ENCODE measurements at places on chromosomes 2 and 18.

GRCh38 chr2:24861500-24861899, 58.5 kb downstream of the ADCY3 start:
- DNase-seq, result no peak

GRCh38 chr2:175180701-175181103, 808 bp downstream of the ATP5MC3 start:
- peak; percentile 25 for DNase-seq

GRCh38 chr2:905091-905832, 45.4 kb upstream of the SNTG2 start:
- DNase-seq, result no peak

- DNase-seq, result no peak
Measured at GRCh38 chr2:236743039-236743920, 173.7 kb downstream of the ACKR3 start.

- DNase-seq, result no peak
Measured at GRCh38 chr18:10169064-10169562, 255.3 kb downstream of the VAPA start.

- no peak for DNase-seq
Measured at GRCh38 chr2:133518700-133519344, 49.4 kb downstream of the NCKAP5 start.

DNA sequence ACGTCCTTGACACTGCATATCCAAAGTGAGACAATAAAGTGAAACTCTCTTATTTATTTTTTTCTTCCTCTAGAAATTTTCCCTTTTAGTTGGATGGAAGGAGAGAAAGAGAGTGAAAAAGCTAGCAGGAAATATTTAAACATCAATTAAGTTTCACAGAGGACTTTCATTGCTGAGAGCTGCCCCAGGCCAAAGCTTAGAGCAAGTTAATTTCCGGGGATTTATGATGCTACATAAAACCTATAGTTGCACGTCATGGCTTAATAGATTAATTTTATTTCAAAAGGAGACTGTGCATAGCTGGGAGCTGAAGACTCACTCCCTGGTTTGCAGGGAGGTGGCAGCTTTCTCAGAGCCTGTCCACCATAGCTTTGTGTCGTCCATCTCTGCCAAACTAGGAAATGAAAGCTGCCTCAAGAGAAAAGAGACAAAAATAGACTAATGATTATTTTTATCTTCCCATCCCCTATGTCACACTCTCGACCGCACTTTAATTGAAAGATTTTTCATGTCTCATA, 323.3 kb upstream of the RAB6C start:
- no peak for DNase-seq

GRCh38 chr2:153461453-153461852, 17.1 kb downstream of the RPRM start:
- DNase-seq, result no peak

GRCh38 chr2:159904127-159904958, 106.3 kb upstream of the CD302 start:
- peak; percentile 48 for DNase-seq

DNA sequence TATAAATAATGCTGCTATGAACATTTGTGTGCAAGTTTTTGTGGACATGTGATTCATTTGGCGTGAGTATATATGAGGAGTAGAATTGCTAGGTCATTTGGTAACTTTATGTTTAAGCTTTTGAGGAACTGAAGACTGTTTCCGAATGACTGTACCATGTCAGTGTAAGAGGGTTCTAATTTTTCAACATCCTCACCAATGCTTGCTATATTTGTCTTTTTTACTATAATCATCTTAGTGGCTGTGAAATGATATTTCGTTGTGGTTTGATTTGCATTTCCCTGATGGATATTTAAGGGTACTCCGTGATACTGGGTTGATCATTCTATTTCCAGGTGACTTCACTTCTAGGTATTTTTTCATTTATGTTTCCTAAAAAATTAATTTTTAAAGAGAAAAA, 241.1 kb downstream of the BCL2 start:
- no peak for DNase-seq

DNA sequence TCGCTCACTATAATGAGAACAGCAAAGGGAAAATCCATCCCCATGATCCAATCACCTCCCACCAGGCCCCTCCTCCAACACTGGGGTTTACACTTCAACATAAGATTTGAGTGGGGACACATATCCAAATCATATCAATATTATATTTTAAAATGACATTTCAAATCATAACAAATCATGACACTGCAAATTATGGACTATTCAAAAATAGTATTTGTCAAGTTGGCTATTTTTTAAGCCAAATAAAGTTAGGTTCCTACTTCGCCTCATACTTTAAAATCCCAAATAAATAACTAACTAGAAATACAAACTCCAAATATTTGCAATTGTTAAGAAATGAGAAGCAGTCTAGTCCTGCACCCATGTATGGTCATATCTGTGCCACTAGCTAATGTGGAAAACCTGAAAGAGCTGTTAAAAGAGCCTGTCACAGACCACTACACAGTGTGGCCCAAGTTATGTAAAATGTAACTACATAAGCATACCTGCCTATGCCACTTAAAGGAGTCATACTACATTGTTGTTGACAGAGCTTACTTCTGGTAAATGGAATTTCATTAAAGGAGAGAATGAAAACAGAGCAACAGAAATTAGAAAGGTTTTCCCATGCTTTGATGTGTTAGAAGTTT, 334.7 kb upstream of the GULP1 start:
- no peak for DNase-seq

- no peak for DNase-seq
Measured at GRCh38 chr2:224922142-224922727, 120.0 kb downstream of the DOCK10 start.

DNA sequence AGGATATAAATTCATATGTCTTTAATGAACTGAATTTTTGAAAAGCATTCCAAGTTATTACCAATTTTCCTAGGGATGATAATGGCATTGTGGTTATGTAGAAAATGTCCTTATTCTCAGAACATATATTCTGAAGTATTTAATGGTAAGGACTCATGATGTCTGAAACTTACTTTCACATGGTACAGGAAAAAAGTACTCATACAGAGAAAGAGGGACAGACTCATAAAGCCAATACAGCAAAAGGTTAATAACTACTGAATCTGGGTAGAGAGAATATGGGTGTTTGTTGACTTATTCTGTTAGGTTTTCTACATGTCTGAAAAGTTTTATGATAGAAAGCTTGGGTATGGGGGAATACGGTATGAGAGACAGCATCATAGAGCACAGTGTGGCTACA, 84.3 kb upstream of the SERTAD2 start:
- no peak for DNase-seq

- no peak for DNase-seq
Measured at GRCh38 chr2:219035942-219036341, 5.4 kb downstream of the CFAP65 start.

DNA sequence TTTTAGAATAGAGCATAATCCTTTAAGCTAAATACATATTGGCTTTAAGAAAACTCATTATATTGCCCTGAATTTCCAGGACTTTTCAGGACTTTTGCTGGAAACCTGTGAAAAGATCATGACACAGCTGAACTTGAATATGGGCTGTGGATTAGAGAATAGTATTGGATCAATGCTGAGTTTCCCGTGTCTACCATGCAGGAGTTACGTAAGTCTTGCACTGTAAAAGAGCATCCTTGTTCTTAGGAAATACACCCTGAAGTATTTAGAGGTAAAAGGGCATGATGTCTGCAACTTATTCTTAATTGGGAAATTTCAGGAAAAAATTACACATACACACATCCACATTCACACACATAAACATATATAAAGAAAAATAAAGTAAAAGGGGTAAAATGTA, 82.1 kb downstream of the ZFP36L2 start:
- DNase-seq, result no peak

GRCh38 chr2:226994775-226995174, 158.9 kb downstream of the RHBDD1 start:
- no peak for DNase-seq

GRCh38 chr2:202215179-202215578, 23.2 kb downstream of the SUMO1 start:
- DNase-seq, result no peak

GRCh38 chr18:75863696-75864095, 436.2 kb upstream of the SMIM21 start:
- DNase-seq, result no peak

- DNase-seq, result no peak
Measured at GRCh38 chr2:48332286-48332685, 197.7 kb upstream of the STON1 start.

DNA sequence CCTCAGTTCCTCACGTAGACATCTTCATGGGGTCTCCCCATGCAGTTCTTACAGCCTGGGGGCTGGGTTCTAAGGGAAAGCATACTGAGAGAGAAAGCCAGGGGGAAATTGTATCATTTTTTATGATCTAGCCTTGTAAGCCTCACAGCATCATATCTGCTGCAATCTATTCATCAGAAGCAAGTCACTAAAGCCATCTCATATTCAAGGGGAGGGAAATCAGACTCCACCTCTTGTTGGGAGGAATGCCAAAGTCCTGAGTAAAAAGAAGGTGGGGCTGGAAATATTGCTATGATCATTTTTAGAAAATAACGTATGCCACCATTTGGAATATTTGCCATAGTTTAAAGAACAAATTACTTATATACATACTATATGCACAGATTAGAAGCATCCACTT, 304.6 kb downstream of the TXNL1 start:
- DNase-seq, result no peak

- DNase-seq, result no peak
Measured at GRCh38 chr2:61288070-61288841, 126.3 kb downstream of the C2orf74 start.

- DNase-seq, result peak; percentile 92
Measured at GRCh38 chr2:234211797-234212196, 161.3 kb downstream of the SPP2 start.

DNA sequence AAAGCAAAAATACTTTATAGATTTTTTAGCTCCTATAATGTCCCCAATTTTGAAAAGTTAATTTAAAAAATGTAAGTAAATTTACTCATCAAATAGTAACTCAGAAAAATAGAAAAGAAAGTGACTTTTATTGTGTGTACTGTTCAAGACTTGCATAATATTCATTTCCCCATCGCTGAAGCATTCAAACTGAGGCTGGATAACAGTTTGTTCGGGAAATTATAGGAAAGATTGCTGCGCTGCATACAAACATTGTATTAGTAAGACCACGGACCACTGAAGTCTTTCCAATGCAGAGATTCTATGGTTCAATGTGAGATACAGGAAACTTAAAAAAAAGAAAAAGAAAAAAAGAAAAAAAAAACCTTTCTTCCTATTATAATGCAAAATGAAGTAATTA, 10.4 kb downstream of the STK17B start:
- DNase-seq, result no peak

- DNase-seq, result no peak
Measured at GRCh38 chr2:152447897-152448296, 112.9 kb downstream of the FMNL2 start.

- DNase-seq, result no peak
Measured at GRCh38 chr18:23922939-23923338, 91.6 kb upstream of the TTC39C start.

- no peak for DNase-seq
Measured at GRCh38 chr2:28377984-28378678, 14.5 kb upstream of the FOSL2 start.

- no peak for DNase-seq
Measured at GRCh38 chr2:185757356-185757755, 18.8 kb downstream of the FSIP2 start.

DNA sequence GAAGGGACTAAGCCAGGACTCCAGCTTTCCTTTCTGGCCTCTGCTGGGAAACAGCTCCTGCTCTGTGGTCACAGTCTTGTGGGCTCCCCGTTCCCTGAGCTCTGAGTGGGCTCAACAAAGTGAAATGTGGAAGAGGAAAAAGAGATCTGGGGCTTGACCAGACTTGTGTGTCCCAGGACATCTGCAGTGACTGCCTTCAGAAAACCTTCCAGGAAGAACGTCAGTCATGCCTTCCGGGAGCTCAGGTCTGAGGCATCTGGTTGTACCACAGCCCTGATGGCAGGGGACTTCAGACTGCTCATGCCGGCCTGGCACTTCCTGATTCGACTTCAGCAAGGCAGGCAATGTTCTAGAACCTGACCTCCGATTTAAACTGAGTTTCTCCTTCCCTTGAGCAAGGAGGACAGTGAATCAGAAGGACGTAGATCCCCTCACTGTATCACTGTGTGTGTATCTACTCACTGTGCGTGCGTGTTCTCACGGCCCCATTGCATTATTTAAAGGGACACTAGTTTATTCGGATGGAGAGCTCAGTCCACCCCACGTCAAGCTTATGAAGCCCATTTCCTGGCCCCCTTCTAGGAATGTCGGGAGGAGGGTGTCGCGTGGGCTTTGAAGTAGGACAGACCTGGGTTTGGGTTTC, 548 bp upstream of the FBLN7 start:
- DNase-seq, result no peak

DNA sequence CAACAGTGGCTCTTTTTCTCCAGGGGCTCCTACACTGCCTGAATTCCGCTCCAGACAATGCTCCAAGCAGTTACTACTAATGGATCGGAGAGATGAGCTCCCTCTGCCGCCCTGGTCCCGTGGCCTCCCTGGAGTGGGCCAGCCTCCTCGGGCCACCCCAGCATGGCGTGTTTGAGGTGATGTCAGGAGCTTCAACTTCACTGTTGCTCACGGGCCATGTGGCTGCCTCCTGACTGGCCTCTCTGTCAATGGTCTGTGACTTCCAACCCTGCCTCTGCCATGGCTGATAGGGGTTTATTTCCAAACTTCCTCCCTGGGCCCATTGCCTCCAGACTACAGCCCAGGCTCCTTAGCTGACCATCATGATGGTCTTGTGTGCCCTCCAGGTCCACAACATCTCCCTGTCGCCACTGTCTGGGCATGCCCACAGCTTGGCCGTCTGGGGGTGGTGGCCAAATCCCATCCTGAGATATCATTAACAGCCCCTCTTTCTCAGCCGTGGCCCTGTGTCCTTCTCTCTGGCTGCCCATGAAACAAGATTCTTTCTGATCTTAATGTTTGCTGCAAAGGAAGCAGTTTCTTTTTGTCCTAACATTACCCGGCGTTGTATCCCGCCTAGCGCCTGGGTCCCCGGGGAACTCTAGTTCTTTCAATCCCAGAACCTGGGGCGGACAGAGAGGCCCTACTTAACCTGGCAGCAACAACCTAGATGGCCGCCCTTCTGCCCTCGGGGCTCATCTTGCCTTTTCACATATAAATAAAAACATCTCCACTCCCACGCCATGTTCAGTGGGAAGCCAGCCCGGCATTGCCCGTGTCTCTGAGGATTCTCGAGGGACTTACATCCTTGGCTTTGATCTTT, 38.1 kb downstream of the ATOH8 start:
- DNase-seq, result no peak

GRCh38 chr2:213316001-213316735, 31.9 kb downstream of the SPAG16 start:
- DNase-seq, result no peak

- DNase-seq, result no peak
Measured at GRCh38 chr18:75809151-75809925, 381.8 kb upstream of the SMIM21 start.

GRCh38 chr2:65789923-65790675, 357.7 kb upstream of the SPRED2 start:
- DNase-seq, result no peak
